ENCODE measurements at places on chromosomes 1 and 21.

DNA sequence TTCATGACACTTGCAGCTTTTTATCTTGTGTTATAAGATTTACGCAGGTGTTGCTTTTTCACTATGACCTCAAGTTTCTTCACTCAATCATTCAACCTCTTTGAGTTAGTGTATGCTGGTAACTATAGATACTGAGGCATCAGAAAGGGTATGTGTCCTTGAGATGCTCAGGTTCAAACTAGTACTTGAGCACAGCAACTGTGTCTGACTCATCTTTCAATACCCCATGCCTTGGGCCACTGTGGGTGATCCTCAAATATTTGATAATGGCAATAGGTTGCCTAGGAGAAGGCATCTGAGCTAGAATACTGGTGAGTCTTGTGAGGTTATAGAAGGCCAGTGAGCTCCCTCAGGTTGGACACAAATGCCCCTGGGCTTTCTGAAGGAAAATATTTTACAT is 88.1 kb upstream of the SPATA6 start:
- no peaks in the 10 kb centered on the region for H3K27me3 ChIP-seq
- H3K36me3 ChIP-seq, result no peaks in the 10 kb centered on the region
- DNase-seq, result no peak

- peaks cover 8% of the 10 kb centered on the region for H3K4me1 ChIP-seq
- no peaks in the 10 kb centered on the region for H3K36me3 ChIP-seq
- H3K27ac ChIP-seq, result no peak overlapping the region
- no peak for DNase-seq
Measured at GRCh38 chr1:21294266-21294989, 4.2 kb upstream of the ECE1 start.

DNA sequence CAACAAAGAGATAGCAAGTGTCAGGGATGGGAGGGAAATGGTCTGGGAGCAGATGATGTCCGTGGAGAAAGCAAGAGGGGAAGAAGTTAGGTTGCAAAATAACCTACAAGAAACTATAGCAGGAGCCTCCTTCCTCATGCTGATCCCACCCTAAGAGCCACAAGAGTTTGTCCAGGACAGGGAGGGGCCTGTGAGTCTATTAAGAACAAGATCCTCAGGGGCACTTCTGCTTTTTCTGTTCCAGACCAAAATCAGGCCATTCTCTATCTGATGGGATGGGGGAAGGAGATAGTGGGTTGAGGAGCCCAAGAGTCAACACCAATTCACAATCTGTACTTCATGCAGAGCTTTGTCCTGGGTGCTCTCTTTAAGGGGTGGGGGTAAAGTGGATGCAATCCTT is 7.7 kb upstream of the ATP1A4 start:
- H3K36me3 ChIP-seq, result no peaks in the 10 kb centered on the region
- no peak for DNase-seq
- no peaks in the 10 kb centered on the region for H3K4me1 ChIP-seq
- H3K27ac ChIP-seq, result no peak overlapping the region
- peaks cover 3% of the 10 kb centered on the region for H3K27me3 ChIP-seq
- H3K4me3 ChIP-seq, result no peak overlapping the region

GRCh38 chr1:56098946-56099345 is 480.4 kb downstream of the PLPP3 start:
- no peak overlapping the region for H3K4me3 ChIP-seq
- no peaks in the 10 kb centered on the region for H3K27me3 ChIP-seq
- no peak for DNase-seq
- no peaks in the 10 kb centered on the region for H3K36me3 ChIP-seq
- H3K4me1 ChIP-seq, result no peaks in the 10 kb centered on the region
- no peak overlapping the region for H3K27ac ChIP-seq

GRCh38 chr1:245129319-245130240 is 25.2 kb upstream of the KIF26B start:
- H3K27ac ChIP-seq, result no peak overlapping the region
- H3K4me1 ChIP-seq, result no peaks in the 10 kb centered on the region

GRCh38 chr1:202168861-202169260 is 8.5 kb upstream of the PTPN7 start:
- H3K4me3 ChIP-seq, result no peak overlapping the region
- H3K4me1 ChIP-seq, result peaks cover 7% of the 10 kb centered on the region
- no peaks in the 10 kb centered on the region for H3K27me3 ChIP-seq
- no peak for DNase-seq
- no peaks in the 10 kb centered on the region for H3K36me3 ChIP-seq
- H3K27ac ChIP-seq, result no peak overlapping the region

DNA sequence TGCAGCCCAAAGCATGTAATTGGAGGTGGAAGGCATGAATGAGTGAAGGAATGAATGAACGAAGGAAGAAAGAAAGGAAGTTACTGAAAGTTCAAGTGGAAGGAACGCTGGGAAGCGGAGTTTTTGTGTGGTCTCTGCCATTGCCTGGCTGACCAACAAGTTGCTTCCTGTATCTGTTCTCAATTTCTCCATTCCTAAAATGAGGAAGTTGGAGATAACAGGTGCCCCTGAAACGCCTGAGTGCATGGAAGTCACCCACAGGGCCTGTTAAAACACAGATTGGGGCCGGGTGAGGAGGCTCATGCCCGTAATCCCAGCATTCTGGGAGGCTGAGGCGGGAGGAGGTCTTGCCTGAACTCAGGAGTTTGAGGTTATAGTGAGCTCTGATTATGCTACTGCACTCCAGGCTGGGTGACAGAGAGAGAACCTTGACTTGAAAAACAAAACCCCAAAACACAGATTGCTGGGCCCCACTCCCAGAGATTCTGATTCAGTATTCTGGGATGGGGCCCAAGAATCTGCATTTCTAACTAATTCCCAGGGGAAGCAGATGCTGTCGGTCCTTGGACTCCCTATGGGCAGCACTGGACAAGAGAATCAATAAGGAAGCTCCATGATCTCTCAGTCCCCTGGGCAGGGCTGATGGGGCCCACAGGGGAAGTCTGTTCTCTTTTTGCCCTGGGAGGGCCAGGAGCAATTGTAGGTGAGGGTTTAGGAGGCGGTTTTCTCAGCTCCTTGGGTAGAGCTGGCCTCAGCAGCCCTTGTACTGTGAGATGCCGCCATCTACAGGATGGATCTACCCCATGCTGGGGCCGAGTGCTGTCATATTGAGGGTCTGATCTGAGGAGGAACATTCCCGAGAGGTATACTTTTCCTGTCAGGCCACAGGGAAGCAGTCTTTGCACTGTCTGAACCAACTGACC is 3.3 kb upstream of the CNR2 start:
- peak; percentile 86 for DNase-seq
- H3K27me3 ChIP-seq, result no peaks in the 10 kb centered on the region
- H3K36me3 ChIP-seq, result no peaks in the 10 kb centered on the region
- H3K4me3 ChIP-seq, result no peak overlapping the region

- H3K27ac ChIP-seq, result no peak overlapping the region
- H3K4me1 ChIP-seq, result peaks cover 10% of the 10 kb centered on the region
- no peaks in the 10 kb centered on the region for H3K36me3 ChIP-seq
- H3K27me3 ChIP-seq, result no peaks in the 10 kb centered on the region
- H3K4me3 ChIP-seq, result no peak overlapping the region
- DNase-seq, result no peak
Measured at GRCh38 chr1:30322859-30323257, 400.5 kb downstream of the MATN1 start.

GRCh38 chr1:91617285-91617765 is 116.7 kb downstream of the CDC7 start:
- peak; percentile 17 for DNase-seq
- H3K27me3 ChIP-seq, result no peaks in the 10 kb centered on the region
- H3K36me3 ChIP-seq, result no peaks in the 10 kb centered on the region

DNA sequence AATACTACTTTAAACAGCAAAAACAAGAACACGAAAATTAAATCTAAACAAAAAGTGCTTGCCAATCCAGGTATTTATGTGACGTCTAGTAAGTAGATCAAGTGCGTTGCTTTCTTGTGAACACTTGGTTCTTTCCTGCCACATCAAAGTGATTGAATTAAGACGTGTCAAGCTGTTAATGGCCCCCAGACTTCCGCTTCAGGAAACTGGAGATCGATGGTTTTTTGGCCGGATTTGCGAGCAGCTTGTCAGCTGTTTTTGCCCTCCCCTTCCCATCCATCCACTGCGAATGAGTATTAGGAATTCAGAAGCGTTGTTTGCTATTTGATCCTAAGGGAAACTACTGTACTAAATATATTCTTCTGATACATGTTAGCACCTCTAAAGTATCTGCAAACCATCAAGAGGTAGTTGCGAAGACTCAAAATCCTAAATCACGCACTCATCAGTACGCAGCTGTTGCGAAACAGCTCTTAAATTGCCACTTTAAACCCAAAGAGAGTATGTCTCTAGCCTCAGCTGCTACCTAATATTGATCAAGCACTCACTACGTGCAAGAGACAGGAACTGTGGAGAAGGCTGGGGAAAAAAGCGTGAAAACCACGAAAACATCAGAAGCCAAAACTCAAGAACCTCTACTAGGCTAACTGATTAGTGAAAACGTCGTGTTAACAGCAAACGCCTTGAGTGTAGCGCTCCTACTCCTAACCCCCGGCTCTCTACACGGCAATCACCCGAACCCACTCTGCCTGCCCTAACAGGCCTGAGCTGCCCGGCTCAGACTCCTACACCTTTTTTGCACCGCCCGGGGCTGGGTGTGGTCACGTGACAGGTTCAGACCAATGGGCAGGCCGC is 473 bp upstream of the BRDT start:
- H3K36me3 ChIP-seq, result no peaks in the 10 kb centered on the region
- DNase-seq, result no peak
- H3K27me3 ChIP-seq, result no peaks in the 10 kb centered on the region
- H3K27ac ChIP-seq, result no peak overlapping the region
- no peak overlapping the region for H3K4me3 ChIP-seq

GRCh38 chr1:7387053-7387927 is 383.8 kb upstream of the VAMP3 start:
- DNase-seq, result no peak
- no peaks in the 10 kb centered on the region for H3K27me3 ChIP-seq
- H3K4me3 ChIP-seq, result no peak overlapping the region
- no peak overlapping the region for H3K27ac ChIP-seq
- no peaks in the 10 kb centered on the region for H3K36me3 ChIP-seq

DNA sequence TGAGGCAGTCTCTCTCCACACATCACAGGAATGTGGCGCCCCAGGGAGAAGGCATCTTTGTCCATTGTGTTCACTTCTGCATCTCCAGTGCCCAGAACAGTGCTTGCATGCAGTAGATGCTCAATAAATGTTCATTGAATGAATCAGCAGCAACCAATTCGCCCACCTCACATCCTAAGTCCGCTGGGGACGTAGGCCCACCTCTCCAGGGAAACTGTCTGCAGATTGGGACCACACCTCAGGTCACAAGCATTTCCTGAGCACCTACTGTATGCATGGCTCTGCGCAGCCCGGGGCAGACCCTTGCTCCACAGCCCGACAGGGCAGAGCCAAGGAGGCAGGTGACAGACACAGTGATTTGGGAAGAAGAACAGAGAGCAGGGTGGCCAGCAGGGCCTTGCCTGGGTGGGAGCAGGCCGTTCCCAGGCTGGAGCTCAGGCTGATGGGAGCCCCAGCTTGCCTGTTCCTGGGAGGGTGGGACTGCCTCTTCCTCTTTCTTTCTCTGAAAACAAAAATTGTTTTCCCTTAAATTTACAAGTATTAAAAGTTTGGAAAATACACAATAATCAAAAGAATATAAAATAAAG is 25.8 kb upstream of the RUNX3 start:
- no peaks in the 10 kb centered on the region for H3K27me3 ChIP-seq
- no peak for DNase-seq
- H3K36me3 ChIP-seq, result no peaks in the 10 kb centered on the region
- no peaks in the 10 kb centered on the region for H3K4me1 ChIP-seq
- no peak overlapping the region for H3K4me3 ChIP-seq
- H3K27ac ChIP-seq, result no peak overlapping the region

DNA sequence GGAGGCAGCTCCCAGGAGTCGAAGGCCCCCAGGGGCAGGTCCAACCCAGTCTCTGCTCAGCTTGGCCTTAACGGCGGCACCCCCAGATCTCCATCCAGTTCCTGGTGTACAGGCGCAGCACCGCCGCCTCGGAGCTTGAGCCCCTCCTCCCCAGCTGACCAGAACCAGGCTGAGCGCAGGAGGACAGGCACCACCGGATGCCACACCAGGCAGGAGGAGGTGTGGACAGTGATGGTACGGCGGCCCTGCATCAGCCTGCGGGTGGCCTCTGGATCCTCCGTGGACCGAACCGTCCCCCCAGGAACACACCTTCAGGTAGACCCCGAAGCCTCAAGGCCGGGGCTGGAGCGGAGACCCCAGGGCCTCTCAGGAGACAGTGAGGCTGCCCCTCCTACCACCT is 16.4 kb downstream of the SLC66A1 start:
- no peak overlapping the region for H3K27ac ChIP-seq
- peaks cover 7% of the 10 kb centered on the region for H3K36me3 ChIP-seq
- H3K4me3 ChIP-seq, result no peak overlapping the region
- DNase-seq, result no peak
- no peaks in the 10 kb centered on the region for H3K27me3 ChIP-seq

DNA sequence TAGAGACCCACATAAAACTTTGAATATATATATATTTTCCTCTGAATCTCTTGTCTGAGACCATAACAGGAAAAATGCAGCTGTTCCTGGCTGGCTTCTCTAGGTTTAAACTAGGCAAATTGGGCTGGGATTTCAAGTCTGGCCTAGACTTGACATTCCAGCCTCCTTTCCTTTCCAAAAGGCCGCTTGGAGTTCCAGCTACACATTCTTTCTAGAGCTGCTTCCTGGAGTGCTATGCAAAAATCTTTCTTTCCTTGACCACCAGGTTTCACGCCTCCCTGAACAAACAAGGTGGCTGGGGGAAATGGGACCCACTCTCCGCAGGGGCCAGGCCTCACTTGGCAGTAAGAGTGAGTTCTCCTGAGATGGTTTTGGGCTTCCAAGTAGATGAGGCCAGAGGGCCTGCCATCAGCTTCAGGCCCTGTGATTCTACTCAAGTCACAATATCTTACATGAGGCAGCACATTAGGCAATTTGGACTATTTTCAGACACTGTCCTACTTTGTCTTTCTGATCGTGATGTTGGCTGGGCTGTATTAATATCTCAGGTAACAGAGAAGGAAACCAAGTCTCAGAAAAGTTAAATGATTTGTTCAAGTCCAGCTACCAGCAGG is 102.4 kb downstream of the FAM78B start:
- H3K4me3 ChIP-seq, result no peak overlapping the region
- peaks cover 6% of the 10 kb centered on the region for H3K27me3 ChIP-seq
- no peaks in the 10 kb centered on the region for H3K4me1 ChIP-seq
- H3K36me3 ChIP-seq, result no peaks in the 10 kb centered on the region
- no peak for DNase-seq

GRCh38 chr1:157626099-157626498 is 28.2 kb upstream of the FCRL4 start:
- peaks cover 42% of the 10 kb centered on the region for H3K27me3 ChIP-seq
- no peak overlapping the region for H3K4me3 ChIP-seq
- H3K27ac ChIP-seq, result no peak overlapping the region
- H3K36me3 ChIP-seq, result no peaks in the 10 kb centered on the region

DNA sequence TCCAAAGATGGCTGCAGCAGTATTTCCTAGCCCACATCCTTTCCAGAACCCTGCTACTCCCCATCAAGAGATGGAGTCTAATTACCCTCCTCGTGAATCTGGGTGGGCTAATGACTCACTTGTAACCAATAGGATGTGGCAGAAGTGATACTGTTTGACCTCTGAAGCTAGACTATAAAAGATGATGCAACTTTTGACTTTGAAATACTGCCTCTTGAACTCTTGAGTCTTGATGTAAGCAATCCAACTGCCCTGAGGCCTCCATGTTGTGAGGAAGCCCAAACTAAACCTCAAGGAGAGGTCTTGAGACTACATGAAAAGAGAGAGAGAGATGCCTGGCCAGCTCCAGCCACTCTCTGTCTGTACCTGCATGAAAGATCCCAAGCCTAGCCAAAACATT is 29.5 kb downstream of the LMO4 start:
- no peak overlapping the region for H3K27ac ChIP-seq
- H3K4me3 ChIP-seq, result no peak overlapping the region
- no peaks in the 10 kb centered on the region for H3K27me3 ChIP-seq
- no peak for DNase-seq

Measured in A673 (cell line).